ENCODE measurements at places on chromosomes 7 and 10.

GRCh38 chr7:152643979-152644559 lies 31.9 kb downstream of the XRCC2 start:
- no peak for DNase-seq

DNA sequence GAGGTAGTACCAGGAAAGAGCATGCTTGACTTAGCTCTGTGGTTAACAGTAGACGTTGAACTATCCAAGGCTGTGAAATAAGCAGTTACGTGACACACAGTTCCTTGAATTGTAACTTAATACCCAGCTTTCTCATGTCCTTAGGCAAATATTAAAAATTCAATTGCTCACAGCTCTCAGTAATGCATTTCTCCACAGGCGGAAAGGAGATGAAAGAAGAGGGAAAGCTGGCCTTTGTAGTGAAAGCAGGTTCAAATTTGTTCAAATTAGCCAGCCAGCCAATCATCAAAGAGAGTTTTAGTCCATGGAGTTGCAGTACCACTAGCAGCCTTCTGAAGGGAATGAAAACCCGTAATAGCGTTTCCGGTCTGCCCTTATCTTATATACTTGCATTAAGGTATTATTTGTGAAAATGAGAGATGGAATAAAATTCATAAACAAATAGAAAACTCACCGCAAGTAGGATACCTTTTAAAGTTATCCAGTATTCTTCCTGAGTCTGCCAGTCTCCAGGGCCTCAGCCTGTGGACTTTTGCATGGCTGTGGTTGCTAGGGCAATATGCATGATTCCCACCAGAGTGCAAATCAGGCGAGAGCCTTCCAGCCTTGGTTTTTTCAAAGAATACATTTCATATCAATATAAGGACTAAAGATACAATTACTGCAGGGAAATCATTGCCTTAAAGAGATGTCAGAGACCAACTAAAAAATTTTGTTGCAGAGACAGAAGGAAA lies 795.5 kb downstream of the TNS3 start:
- no peak for DNase-seq

GRCh38 chr7:26843705-26844104 lies 20.7 kb downstream of the SKAP2 start:
- no peak for DNase-seq

GRCh38 chr7:12640299-12641096 lies 46.9 kb upstream of the ARL4A start:
- no peak for DNase-seq

DNA sequence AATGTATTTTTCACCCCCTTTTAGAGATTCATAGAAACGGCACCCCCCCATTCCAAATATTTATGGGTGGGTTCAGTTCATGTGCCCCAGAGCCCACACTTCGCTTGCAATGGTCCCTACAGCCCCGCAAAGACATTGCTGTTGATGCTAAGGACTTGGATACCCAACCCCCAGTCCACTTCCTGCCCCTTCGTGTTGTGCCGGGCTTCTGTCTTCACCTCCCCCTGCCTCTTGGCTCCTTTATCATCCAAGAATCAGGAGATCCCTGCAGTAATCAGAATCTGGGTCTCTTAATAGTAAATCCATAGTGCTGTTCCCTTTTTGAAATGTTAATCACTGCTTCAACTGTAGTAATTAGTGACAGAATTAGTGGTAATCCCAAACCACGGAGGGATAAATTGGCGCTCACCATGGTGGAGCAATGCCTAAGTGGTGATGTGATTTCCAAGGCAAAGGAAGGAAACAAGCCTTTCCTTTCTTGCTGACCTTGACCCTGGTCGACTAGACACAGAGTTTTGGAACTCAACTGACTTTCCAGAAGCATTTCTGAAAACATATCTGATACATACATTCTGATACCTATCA lies 67.7 kb downstream of the HK1 start:
- DNase-seq = no peak
